ENCODE measurements at places on chromosomes 3 and 15.

GRCh38 chr3:133849346-133849745 is 43.7 kb downstream of the SRPRB start:
- DNase-seq: no peak

DNA sequence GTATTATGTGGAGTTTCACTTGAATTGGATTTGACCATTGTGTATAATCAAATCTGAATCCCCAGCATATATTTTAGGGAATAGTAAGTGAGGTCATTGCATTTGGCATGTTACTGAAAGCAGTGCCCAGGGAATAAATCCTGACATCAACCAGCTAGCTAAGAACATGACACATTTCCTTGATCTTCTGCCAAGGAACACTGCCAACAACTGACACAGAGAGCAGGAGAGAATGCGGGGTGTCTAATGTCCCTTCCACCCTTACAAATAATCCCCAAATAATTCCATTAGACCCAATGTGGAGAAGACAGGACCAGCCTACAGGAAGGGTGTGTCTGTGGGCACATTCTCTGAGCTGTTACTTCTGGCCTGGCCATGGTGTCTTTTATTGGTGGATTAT is 30.6 kb upstream of the UBE3A start:
- DNase-seq: peak; percentile 24

- DNase-seq: no peak
These were observed 34.8 kb upstream of the DCUN1D1 start for GRCh38 chr3:183015185-183015584.

DNA sequence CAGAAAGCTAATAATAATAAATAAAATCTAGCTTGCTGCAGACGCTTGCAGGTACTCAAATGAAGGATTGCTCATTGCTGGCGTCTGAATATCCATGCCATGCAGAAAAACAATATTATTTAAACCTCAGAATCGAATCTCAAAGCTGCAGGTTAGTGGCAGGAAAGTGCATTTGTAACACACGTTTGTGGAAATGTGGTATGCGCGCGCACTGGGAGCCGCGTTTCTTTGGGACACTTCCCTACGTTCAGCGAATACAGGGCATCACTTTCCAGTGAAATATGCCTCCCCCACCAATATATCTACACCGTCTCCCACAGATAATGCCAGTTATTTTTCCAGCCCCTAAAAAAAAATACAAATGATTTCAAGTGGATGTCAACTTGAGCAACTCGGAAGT is 37.1 kb downstream of the ZIC4 start:
- DNase-seq: no peak

- no peak for DNase-seq
These were observed 83.6 kb downstream of the NCEH1 start for GRCh38 chr3:172627057-172627809.

- no peak for DNase-seq
These were observed 4.3 kb upstream of the COPG1 start for GRCh38 chr3:129245141-129245540.

- DNase-seq: peak; percentile 90
These were observed 58.7 kb upstream of the TIPARP start for GRCh38 chr3:156615592-156616173.

DNA sequence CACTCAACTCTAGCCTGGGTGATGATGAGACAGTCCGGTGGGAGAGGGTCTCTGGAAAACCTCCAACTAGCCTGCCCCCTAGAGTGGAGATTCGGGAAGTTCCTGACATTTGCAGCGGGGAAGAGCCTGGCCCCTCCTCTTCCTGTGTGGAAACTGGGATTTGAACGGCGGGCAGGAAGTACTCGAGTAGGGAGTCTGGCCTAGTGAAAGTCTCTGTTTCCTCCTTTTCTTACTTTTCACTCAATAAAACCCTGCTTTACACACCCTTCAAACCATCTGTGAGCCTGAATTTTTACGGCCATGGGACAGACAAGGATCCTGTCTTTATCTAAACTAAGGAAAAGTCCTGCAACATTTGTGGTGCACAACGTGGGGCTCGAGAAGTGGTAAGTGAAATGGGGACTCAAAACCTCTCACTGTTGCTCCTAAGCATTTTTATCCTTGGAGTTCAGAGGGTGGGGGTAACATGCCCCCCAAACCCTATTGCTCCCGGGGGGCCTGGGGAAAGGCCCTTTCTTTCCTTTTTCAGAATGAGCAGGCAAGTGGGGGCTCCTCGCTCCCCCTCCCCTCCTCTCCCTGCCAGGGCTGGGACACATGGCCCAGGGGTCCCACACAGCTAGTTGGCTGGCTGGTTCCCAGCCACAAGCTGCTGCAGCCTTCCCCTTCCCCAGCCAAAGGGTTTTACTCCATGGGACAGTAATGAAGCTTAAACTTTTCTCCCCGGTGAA is 224.7 kb upstream of the GBE1 start:
- no peak for DNase-seq

- no peak for DNase-seq
These were observed 140.2 kb upstream of the STT3B start for GRCh38 chr3:31392568-31392967.

- DNase-seq: peak; percentile 22
These were observed 19.4 kb downstream of the SHOX2 start for GRCh38 chr3:158086776-158087175.

- DNase-seq: no peak
These were observed 146.2 kb upstream of the NR2F2 start for GRCh38 chr15:96184297-96184696.

DNA sequence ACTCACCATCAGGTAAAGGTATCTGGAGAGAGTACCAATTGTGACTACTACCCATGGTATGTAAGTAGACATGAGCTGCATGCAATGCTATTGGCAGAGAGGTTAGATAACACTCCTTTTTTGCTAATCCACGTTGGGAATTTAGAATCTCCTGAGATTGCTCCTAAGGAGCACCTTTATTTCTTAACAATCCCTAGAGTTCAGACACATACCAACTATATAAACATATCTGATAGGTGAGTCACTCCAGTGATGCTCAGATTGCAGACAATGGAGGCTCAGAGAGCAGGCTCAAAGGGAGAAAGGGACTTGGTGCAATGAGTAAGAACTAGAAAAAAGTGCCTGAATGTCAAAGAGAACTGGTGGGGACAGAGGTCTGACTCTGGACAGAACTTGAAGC is 47.0 kb upstream of the LRRFIP2 start:
- peak; percentile 84 for DNase-seq

GRCh38 chr15:63909819-63910437 is 76.2 kb upstream of the HERC1 start:
- DNase-seq: peak; percentile 88

DNA sequence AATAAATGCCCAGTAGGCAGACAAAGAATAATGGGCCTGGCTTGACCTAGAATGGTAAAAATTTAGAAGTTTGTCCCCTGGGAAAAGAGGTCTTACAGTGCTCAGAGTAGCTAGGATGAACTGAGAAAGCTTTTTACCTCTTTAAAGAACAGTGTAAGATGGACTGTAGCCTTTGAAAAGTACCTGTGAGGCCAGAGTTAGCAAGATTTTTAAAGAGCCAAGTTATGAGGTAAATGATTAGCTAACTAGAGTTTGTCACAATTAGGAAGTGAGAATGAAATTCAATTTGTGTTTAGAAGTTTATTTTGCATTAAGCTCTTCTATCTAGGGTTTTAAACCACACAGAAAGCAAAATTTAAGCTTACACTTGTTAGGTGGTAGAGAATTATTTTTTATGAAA is 480.9 kb downstream of the ZIC1 start:
- DNase-seq: no peak

- no peak for DNase-seq
These were observed 976 bp downstream of the ATP2B2 start for GRCh38 chr3:10504171-10505049.

DNA sequence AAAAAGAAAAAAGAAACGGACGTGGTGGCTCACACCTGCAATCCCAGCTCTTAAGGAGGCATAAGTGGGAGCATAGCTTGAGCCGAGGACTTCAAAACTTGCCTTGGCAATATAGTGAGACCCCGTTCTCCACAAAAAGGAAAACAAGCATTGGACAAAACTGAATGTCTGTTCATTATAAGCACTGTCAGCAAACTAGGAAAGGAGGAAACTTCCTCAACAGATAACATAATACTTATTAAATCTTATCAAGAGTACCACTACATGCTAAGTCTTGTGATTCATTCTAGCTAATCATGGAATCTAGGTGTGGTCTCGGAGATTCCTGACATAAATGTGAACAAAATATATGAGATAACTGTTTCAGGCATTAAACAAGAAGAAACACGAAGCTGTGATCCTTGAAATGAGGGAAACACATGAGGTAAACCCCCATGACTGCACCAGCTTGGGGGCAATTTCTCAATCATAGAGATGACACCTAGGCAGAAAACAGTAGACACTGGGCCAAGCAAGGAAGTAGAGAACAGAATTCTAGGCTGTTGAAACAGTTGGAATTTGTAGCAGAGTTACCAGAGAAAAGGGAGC is 33.3 kb downstream of the TRPM7 start:
- DNase-seq: no peak

- no peak for DNase-seq
These were observed 19.3 kb upstream of the DPPA4 start for GRCh38 chr3:109356442-109357155.

DNA sequence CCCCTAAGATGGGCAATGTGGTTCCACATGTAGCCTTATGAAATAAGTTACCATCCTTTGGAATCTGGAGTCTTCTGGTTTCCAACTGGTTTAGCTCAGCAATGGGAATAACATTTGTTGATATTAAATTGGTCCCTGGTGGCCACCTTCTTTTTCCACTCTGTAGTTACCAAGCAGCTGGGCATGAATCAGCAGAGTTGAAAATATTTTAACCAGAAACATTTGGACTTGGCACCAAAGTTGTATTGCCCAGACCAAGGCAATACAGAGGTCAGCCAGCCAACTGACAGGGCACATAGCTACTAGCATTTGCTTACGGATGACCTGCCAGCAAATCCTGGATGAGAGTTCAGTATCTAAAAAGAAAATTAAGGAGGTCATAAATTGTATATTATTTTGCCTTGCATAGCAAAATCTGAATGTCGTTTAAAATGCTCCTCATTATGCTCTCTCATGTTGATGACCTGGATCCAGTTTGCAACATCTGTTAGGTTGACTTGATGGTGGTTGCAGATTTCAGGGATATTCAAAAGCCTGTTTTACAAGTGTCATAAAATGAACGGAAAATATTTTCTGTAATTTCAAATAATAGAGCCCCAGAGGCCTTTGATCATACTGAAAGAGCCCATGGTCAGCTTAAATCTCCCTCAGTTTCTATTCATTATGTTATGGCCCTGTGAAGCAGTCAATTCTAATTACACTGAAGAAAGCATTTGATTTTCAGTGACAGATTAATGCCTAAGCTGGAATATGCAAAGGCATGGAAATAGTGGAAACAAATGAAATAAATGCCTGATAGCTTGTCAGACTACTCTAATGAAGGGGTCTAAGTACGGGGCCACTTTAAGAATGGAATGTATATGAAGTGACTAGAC is 54.6 kb downstream of the PPM1L start:
- DNase-seq: peak; percentile 43

- no peak for DNase-seq
These were observed 289.9 kb downstream of the SHOX2 start for GRCh38 chr3:157816296-157816695.

GRCh38 chr3:176919836-176920765 is 277.2 kb downstream of the TBL1XR1 start:
- peak; percentile 70 for DNase-seq

DNA sequence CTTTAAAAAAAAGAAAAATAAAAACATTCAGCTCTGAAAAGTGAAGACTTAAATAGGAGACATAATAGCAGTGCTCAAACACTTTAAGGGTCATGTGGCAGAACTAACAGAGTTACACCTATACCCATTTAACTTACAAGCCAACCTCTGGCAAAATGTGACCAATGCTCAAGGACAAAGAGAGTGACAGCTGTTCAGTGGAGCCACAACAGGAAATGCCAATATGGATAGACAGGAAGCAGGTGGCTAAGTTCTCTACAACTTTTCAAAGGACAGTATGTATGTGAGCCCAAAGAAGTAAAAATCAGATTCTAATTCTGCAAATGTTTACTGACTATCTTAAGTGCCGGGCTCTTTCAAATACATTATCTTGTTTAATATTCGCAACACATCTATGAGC is 3.4 kb downstream of the TMCC1 start:
- DNase-seq: no peak

- DNase-seq: no peak
These were observed 17.7 kb downstream of the POC1A start for GRCh38 chr3:52136513-52136912.

DNA sequence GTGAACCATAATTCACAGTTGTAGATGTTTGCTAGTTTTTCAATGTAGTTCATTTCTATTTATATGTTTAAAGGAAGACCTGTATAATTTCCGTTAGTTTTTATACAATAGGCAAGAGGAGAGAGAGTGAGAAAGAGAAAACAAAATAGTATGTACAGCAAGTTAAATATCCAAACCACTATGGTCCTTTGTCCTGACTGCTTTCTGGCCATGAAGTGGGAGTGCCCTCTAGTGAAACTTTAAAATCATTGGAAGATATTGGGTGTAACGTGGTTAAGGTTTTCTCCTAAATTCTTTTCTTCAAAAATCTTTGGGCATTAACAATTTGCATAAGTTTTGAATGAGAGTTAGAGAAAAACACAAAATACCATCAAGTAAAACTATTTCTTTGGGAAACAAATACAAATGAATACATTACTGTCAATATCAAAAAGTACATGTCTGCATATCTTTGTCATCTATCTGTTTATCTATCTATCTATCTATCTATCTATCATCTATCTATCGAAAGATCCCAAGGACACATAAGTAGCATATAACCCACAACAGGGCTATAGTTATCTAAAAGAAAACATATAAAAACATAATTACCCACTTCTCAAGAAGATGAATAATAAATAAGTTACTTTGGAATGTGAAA is 534.6 kb upstream of the ATP11B start:
- DNase-seq: peak; percentile 44

DNA sequence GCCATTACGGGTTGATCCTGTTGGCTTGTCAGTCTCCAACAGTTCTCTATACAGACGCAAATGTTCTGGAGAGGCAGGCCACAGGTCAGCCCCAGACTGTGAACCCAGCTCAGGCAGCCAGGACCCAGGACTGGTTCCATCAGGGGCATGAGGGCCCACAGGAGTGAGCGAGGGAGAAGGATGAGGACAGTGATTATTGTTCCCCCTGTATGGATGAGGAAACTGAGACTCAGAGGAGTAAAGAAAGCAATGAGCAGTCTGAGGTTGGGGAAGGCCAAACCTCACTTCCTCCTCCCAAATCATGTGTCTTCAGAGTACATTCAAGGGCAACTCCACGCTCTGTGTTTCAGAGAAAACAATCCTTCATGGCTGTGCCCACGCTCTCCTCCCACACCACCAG is 121.9 kb downstream of the RPLP1 start:
- DNase-seq: no peak
